ENCODE measurements at places on chromosomes 13 and 19.
A peak's percentile ranks its signal among the peaks of the same experiment; 100 is the strongest.

DNA sequence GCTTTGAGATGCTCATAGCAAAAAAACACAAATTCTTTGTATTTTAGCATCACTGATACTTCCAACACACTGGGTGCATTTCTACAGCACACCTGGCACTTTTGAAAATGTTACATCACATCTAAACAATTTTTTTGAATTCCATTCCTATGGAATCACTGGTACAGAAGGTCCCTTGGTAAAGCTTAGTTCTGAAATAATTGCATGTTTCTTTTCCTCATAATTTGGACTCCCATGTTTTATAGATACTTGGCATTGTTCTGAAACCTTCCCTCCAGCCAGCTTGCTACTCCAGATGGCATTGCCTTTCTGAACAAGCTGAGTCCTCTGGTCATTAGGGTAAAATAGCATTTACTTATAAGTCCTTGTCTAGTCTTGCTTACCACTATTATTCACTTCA is 481.3 kb upstream of the GPC6 start:
- peak; percentile 58 for DNase-seq

DNA sequence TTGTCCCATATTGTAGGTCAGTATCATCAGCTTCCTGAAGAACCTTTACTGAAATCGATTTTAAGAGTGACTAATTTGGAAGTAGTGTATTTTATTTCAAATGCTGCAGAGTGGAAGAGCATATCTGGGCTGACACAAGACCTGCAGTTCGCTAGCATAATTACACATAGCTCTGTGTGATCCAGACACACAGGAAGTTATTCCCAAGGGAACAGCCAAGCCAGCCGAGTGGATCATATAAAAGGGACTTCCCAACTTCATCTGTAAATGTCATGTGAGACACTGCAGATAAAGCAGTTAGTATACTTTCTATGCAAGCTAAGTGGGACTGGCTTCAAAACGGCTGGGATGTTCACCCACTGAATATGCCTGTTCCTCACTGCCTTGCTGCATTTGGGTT is 760.4 kb downstream of the SLITRK1 start:
- peak; percentile 32 for DNase-seq

DNA sequence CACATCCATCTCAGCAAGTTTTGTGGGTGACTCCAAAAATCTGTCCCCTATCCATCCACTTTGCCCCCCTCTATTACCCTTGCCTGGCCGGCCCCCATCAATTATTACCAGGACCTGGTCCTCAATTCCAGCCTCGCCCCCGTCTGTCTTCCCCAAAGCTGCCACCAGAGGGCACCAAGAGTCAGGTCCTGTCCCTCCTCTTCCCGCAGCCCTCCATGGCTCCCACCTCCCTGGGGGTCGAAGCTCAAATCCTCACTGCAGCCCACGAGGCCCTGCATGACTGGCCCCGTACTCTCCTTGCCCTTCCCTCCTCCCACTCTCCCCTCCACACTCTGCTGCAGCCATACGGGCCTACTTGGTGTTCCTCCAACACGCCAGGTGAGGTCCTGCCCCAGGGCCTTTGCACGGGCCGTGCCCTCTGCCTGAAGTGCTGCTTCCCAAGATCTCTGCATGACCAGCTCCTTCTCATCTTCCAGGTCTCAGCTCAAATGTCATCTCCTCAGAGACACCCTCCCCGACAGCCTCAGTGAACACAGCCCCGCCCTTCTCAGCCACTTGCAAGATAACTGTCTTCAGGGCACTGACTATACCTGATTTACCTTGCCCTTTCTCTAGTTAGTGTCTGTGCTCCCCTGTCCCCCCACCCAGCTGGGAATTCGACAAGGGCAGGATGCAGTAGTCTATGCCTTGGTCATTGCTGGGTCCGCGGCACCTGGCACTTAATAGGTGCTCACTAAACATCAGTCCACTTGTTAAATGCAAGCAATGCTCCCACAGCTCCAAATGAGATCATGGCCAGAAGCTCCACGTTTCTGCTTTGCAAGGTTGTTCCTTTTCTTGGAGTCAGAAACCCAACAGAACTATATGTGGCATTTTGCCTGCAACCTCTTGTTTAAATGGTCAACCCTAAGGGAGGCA is 16.8 kb upstream of the SEMA6B start:
- DNase-seq, result peak; percentile 54

- no peak for DNase-seq
Measured at GRCh38 chr13:64684685-64685431, 2545.3 kb downstream of the PCDH9 start.

GRCh38 chr19:9839415-9839814 is 4.3 kb downstream of the PIN1 start:
- DNase-seq, result no peak

DNA sequence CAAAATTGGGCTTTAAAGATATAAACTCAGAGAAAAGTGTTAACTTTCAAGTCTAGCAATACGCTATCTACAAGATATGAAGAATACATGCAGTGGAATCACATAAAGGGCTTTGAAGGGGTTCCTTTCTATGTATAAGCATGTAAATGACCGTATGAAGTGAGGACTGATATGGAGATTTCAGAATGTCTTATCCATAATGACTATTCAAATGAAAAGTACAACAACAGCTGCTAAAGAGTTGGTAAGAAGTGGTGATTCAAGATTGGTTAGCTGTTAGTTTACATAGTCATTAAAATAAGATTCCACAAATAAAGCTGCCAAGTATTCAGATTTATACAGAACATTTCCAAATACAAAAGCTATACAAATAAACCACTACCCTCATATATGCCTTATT is 153.4 kb upstream of the STARD13 start:
- no peak for DNase-seq

GRCh38 chr19:24060687-24061356 is 26.2 kb upstream of the ZNF254 start:
- DNase-seq, result peak; percentile 14
